ENCODE measurements at places on chromosomes 3 and 15. TPM values are rescaled to one million over a fixed set of nuclear protein-coding genes. Genes with fewer than 3 reads are reported as not detected.

DNA sequence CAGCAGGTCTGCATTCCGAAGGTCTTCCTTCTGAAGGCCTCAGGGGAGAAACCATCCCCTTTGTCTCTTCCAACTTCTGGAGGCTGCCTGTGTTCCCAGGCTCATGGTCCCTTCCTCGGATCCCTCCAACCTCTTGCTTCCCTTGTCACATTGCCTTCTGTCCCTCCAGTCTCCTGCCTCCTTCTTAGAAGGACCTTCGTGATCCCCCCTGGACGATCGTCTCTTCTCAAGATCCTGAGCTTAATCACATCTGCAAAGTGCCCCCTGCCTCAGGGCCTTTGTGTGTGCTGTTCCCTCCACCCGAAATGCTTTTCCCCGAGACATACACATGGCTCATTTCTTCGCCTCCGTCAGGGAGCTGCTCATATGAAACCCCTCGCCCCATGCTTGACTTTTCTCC lies 505.8 kb downstream of the SHQ1 start:
- no peak overlapping the region for H3K27ac ChIP-seq
- no peak overlapping the region for H3K4me3 ChIP-seq
- no peaks in the 10 kb centered on the region for H3K36me3 ChIP-seq
- no peaks in the 10 kb centered on the region for H3K27me3 ChIP-seq
- peaks cover 41% of the 10 kb centered on the region for H3K4me1 ChIP-seq

KNG1 gene
- total RNA-seq = 0.14 TPM

GRCh38 chr15:89167267-89168176 lies 53.9 kb downstream of the RLBP1 start:
- no peak for DNase-seq
- peaks cover 8% of the 10 kb centered on the region for H3K36me3 ChIP-seq
- peak overlapping the region; percentile 19 for H3K27ac ChIP-seq

ZFAND6 gene
- 81.9 TPM for total RNA-seq

GRCh38 chr3:169383770-169384169 lies 279.7 kb downstream of the MECOM start:
- DNase-seq = no peak
- H3K36me3 ChIP-seq = no peaks in the 10 kb centered on the region
- no peak overlapping the region for H3K4me3 ChIP-seq
- H3K27me3 ChIP-seq = no peaks in the 10 kb centered on the region
- H3K27ac ChIP-seq = no peak overlapping the region
- H3K4me1 ChIP-seq = no peaks in the 10 kb centered on the region

DNA sequence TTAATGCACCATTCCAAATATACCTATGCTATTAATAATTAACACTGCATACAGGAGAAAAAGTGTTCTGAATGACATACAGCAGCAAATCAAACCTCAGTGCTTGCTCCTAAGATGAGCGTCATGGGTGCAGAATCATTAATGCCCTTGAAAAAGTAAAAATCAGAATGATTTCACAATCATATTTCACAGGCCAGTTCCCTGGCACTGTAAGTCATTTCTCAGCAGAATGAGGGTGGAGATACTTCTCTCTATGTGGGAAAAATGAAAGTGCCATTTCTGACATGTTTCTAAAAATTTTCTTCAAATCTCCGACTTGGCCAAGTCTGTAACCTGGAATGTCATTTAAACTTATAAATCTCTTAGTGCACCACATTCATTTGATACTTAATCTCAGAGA lies 549.8 kb upstream of the AGTR1 start:
- no peaks in the 10 kb centered on the region for H3K36me3 ChIP-seq
- H3K27me3 ChIP-seq = no peaks in the 10 kb centered on the region
- no peaks in the 10 kb centered on the region for H3K4me1 ChIP-seq
- DNase-seq = no peak
- H3K27ac ChIP-seq = no peak overlapping the region

CFAP91 gene
- 1.1 TPM for total RNA-seq

DNA sequence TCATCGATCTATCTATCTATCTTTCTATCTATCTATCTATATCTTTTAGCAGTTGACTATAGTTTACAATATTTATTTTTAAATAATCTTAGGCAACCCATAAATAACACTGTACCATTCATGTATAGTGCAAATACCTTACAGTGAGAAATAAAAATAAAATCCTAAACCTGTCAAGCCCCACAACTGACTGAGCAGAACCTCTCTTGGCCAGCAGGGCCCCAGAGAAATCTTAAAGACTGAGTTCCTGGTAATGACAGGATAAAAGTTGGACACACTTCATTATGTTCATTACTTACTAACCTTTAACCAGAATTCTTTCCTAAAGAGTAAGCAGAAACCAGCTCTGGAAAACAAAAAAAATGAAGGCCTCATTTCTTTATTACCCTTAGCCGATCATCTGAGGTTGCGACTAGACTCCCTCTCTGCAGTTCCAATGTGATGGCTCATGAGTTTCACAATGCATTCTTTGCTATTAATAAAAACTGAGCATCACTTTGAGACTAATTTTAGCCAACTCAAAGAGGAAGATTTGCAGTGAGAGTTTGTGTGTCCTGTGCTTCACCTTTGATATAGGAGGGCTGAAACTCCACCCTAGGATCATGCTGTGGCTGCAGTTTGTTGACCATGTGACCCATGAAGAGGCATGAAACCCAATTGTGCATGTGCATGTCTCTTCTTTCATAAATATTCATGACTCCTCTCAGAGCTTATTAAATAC lies 1072.0 kb downstream of the NSUN3 start:
- no peak overlapping the region for H3K4me3 ChIP-seq
- no peaks in the 10 kb centered on the region for H3K27me3 ChIP-seq
- DNase-seq = no peak
- H3K27ac ChIP-seq = no peak overlapping the region
- H3K4me1 ChIP-seq = no peaks in the 10 kb centered on the region
- H3K36me3 ChIP-seq = no peaks in the 10 kb centered on the region

GRCh38 chr3:73435055-73435454 lies 189.7 kb downstream of the PDZRN3 start:
- DNase-seq = no peak
- no peak overlapping the region for H3K4me3 ChIP-seq
- no peaks in the 10 kb centered on the region for H3K27me3 ChIP-seq
- H3K27ac ChIP-seq = no peak overlapping the region

- no peaks in the 10 kb centered on the region for H3K36me3 ChIP-seq
- H3K4me3 ChIP-seq = no peak overlapping the region
- H3K4me1 ChIP-seq = no peaks in the 10 kb centered on the region
- no peak for DNase-seq
These were observed 2.8 kb upstream of the OR5K1 start for GRCh38 chr3:98460220-98460619.

DNA sequence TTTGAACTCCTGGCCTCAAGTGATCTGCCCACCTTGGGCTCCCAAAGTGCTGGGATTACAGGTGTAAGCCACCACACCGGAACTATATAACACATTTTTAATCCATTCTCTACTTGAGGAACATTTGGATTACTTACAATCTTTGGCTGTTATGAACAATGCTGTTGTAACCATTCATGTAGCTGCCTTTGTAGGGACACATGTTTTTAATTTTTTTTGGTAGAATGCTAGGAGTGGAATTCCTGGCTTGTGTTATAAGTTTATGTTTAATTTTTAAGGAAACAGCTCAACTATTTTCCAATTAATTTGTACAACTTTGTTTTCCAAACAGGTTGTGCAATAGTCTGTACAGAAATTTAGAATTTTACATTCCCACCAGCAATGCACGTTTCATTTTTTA lies 51.7 kb downstream of the GPR149 start:
- H3K27me3 ChIP-seq = no peaks in the 10 kb centered on the region
- no peaks in the 10 kb centered on the region for H3K36me3 ChIP-seq
- DNase-seq = no peak
- H3K4me1 ChIP-seq = no peaks in the 10 kb centered on the region
- no peak overlapping the region for H3K27ac ChIP-seq

DNAJB8 gene
- total RNA-seq = not detected

CLDN18 gene
- 0.28 TPM for total RNA-seq

LSMEM2 gene
- not detected for total RNA-seq

FEZF2 gene
- total RNA-seq = 2.9 TPM

DNA sequence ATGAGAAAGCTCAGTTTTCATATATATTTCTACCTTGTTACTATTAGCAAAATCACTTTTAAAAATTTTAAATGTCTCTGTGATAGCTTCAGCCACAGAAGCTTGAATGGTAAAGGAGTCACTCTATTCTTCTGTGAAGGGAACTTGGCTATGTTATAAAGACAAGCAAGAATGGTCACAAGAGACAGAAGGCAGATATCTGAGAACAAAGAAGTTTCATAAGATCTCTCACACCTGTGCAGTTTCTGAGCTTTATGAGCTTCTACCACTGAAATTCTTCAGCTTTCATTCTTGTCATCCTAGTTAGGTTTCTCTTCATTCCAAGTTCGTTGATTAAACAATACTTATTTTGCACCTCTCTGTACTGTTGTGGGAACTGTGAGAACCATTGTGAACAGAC lies 853.4 kb downstream of the IGSF11 start:
- no peaks in the 10 kb centered on the region for H3K27me3 ChIP-seq
- no peaks in the 10 kb centered on the region for H3K4me1 ChIP-seq
- H3K36me3 ChIP-seq = no peaks in the 10 kb centered on the region
- no peak overlapping the region for H3K27ac ChIP-seq

GRCh38 chr15:98799461-98800390 lies 151.4 kb downstream of the IGF1R start:
- H3K4me3 ChIP-seq = no peak overlapping the region
- no peaks in the 10 kb centered on the region for H3K36me3 ChIP-seq
- H3K4me1 ChIP-seq = peaks cover 17% of the 10 kb centered on the region
- no peak for DNase-seq
- no peaks in the 10 kb centered on the region for H3K27me3 ChIP-seq

- no peak overlapping the region for H3K27ac ChIP-seq
- peaks cover 8% of the 10 kb centered on the region for H3K36me3 ChIP-seq
- H3K27me3 ChIP-seq = no peaks in the 10 kb centered on the region
- DNase-seq = no peak
These were observed 112.9 kb downstream of the GSK3B start for GRCh38 chr3:119981386-119981785.

GRCh38 chr3:105821433-105821832 lies 47.4 kb downstream of the CBLB start:
- DNase-seq = no peak
- no peak overlapping the region for H3K4me3 ChIP-seq
- H3K27me3 ChIP-seq = no peaks in the 10 kb centered on the region
- no peak overlapping the region for H3K27ac ChIP-seq
- H3K4me1 ChIP-seq = no peaks in the 10 kb centered on the region

GRCh38 chr3:12522721-12523120 lies 22.6 kb downstream of the MKRN2OS start:
- H3K36me3 ChIP-seq = peaks cover 7% of the 10 kb centered on the region
- no peak for DNase-seq
- H3K4me1 ChIP-seq = no peaks in the 10 kb centered on the region

KLF15 gene
- total RNA-seq = 0.28 TPM

- H3K27me3 ChIP-seq = no peaks in the 10 kb centered on the region
- DNase-seq = no peak
- peaks cover 35% of the 10 kb centered on the region for H3K4me1 ChIP-seq
- peaks cover 1% of the 10 kb centered on the region for H3K36me3 ChIP-seq
- H3K4me3 ChIP-seq = no peak overlapping the region
These were observed 2.9 kb downstream of the ACY1 start for GRCh38 chr3:51986010-51986947.

A4GNT gene
- 0.05 TPM for total RNA-seq

GRCh38 chr3:158771982-158772381 lies 29.9 kb upstream of the MFSD1 start:
- no peaks in the 10 kb centered on the region for H3K27me3 ChIP-seq
- H3K27ac ChIP-seq = no peak overlapping the region
- no peak for DNase-seq
- no peaks in the 10 kb centered on the region for H3K4me1 ChIP-seq
- H3K36me3 ChIP-seq = no peaks in the 10 kb centered on the region

DNA sequence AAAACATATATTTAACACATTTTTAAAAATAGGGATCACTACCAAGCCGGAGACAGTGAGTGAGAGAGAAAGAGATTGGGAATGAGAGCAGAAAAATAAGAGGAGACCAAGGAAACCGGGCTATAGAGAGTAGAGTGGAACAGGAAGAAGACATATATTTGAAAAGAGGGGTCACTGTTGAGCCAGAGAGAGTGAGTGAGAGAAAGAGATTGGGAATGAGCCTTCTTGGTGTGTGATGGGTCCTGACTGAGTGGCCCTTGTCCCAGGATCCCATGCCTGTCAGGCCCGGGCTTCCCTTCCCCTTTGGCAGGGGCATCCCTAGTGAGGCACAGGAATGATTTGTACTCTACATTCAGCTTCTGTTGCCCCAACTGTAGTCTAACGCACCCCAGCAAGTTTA lies 646.6 kb downstream of the NTRK3 start:
- H3K36me3 ChIP-seq = no peaks in the 10 kb centered on the region
- H3K4me3 ChIP-seq = no peak overlapping the region
- H3K27me3 ChIP-seq = no peaks in the 10 kb centered on the region
- no peak overlapping the region for H3K27ac ChIP-seq

GRCh38 chr15:85492406-85492805 lies 112.0 kb downstream of the AKAP13 start:
- H3K27ac ChIP-seq = no peak overlapping the region
- H3K4me1 ChIP-seq = no peaks in the 10 kb centered on the region
- no peaks in the 10 kb centered on the region for H3K27me3 ChIP-seq
- peaks cover 5% of the 10 kb centered on the region for H3K36me3 ChIP-seq
- DNase-seq = no peak

GRCh38 chr3:143757691-143758090 lies 90.6 kb downstream of the SLC9A9 start:
- peaks cover 15% of the 10 kb centered on the region for H3K4me1 ChIP-seq
- no peak overlapping the region for H3K27ac ChIP-seq
- no peak overlapping the region for H3K4me3 ChIP-seq
- no peak for DNase-seq

IQCF5 gene
- not detected for total RNA-seq

CAND2 gene
- 0.42 TPM for total RNA-seq

DNA sequence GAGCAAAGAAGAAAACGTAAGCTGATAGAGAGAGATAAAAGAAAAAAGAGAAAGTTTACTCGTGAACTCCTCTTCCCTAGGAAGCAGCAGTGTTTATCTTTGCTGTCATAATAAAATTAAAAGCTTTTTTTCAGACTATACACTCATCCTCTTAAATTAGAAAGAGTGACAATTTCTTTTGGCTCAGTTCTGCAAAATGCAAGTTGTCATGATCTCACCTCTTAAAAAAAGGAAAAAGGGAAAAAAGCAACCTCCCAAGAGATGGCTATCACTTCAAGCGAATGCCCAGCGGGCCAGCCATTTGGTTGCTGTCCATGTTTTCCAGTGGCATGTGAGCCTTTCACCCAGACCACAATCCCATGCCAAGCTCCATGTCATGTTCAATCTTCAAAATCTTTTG lies 7.0 kb upstream of the THBS1 start:
- no peaks in the 10 kb centered on the region for H3K36me3 ChIP-seq
- no peak overlapping the region for H3K4me3 ChIP-seq
- H3K27ac ChIP-seq = no peak overlapping the region
